ENCODE measurements at places on chromosomes 6 and 20. TPM values are rescaled to one million over a fixed set of nuclear protein-coding genes. Genes with fewer than 3 reads are reported as not detected.

OR2J3 gene
- total RNA-seq, result not detected

MRAP2 gene
- 1.4 TPM for total RNA-seq

GTSF1L gene
- not detected for total RNA-seq

ZSCAN12 gene
- 0.81 TPM for total RNA-seq

RIPOR3 gene
- 0.22 TPM for total RNA-seq

OLIG3 gene
- not detected for total RNA-seq

TCP11 gene
- total RNA-seq, result not detected

PRL gene
- not detected for total RNA-seq

TRAPPC3L gene
- not detected for total RNA-seq

Data from HCT116 (cell line).